ENCODE measurements at places on chromosomes 5 and 9. TPM values are rescaled to one million over a fixed set of nuclear protein-coding genes. Genes with fewer than 3 reads are reported as not detected.

CCDC183 gene
- total RNA-seq, result 2.3 TPM

CAST gene
- 374 TPM for total RNA-seq

SHC3 gene
- total RNA-seq, result not detected

RAB3C gene
- total RNA-seq, result not detected

NPR3 gene
- total RNA-seq, result 2.4 TPM

ANKRD34B gene
- total RNA-seq, result not detected

MYORG gene
- 0.64 TPM for total RNA-seq

ARHGEF28 gene
- total RNA-seq, result not detected

OLFML2A gene
- total RNA-seq, result not detected

DNA sequence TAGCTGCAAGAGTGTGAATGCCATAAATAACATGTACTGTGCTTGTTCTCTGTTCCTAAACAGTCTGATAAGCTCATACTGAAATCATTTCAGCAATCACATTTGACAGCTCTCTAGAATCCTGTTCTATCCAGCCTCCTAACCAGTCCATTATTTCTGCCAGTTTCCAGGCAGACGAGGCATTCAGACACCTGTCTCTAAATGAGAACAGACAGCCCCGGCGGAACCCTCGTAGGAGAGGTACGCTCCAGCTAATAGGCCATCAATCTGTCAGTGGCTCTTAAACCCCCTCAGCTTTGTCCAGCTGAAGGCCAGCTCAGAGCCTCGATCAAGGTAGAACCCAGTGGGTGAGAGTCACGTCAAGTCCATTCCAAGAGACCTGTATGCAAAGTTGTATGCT, 272.3 kb downstream of the GLIS3 start:
- no peaks in the 10 kb centered on the region for H3K27me3 ChIP-seq
- H3K36me3 ChIP-seq, result no peaks in the 10 kb centered on the region
- no peaks in the 10 kb centered on the region for H3K4me1 ChIP-seq

- H3K4me1 ChIP-seq, result no peaks in the 10 kb centered on the region
- no peaks in the 10 kb centered on the region for H3K27me3 ChIP-seq
- H3K36me3 ChIP-seq, result no peaks in the 10 kb centered on the region
- no peak overlapping the region for H3K27ac ChIP-seq
- no peak for DNase-seq
These were observed 22.4 kb upstream of the ASTN2 start for GRCh38 chr9:117437283-117437682.

- no peaks in the 10 kb centered on the region for H3K27me3 ChIP-seq
- no peak overlapping the region for H3K4me3 ChIP-seq
- no peak for DNase-seq
- no peak overlapping the region for H3K27ac ChIP-seq
These were observed 467.6 kb downstream of the KIF4B start for GRCh38 chr5:155481182-155481581.

DNA sequence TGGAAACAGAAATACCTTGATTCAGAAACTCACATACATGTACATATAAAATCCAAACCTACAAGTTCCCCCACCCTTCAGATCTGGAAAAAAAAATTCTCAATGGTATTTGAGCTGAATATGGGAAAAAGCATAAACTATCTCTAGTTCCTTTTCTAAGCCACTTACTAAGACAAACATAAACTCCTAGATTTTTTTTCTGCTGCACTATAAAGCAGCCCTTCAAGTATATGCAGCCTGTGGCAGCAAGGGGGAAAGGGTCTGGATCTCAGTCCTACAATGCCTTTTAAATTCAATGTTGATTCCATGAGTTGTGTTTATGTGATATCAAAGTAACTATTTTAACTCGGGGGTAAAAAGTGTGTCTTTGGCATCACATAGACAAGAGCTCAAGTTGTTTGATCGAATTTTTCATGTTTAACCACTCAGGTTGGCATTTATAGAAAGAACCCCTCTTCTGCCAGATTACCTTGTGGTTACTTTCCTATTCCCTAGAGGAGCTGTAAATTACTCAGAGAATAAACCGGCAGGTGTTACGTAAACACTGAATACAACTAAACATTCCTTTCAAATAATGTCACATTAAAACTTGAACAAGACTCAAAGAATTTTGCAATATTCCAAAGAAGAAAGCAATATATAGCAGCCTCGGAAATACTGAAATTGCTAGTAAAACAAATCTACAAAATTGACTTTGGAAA, 91.8 kb upstream of the FER start:
- no peak for DNase-seq
- H3K27me3 ChIP-seq, result no peaks in the 10 kb centered on the region
- H3K36me3 ChIP-seq, result no peaks in the 10 kb centered on the region

DNA sequence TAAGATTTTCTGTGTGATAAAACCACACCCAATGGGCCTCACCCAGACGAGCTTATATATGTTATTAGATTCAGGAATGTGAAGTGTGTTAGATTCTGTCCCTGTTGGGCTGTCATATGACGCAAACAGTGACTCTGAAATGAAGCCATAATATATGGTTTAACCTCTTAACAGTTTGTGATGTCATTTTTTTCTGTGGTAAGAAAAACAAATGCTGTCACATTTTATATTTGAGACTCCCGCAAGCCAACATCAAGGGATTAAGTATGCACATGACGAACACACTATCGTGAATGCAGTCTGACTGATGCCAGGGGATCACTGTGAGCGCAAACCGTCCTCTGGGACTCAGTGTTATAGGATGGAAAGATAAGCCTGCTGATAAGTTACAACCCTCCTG, 321.7 kb downstream of the SH3GL2 start:
- no peak for DNase-seq
- no peaks in the 10 kb centered on the region for H3K36me3 ChIP-seq
- H3K27ac ChIP-seq, result no peak overlapping the region
- H3K27me3 ChIP-seq, result no peaks in the 10 kb centered on the region

DNA sequence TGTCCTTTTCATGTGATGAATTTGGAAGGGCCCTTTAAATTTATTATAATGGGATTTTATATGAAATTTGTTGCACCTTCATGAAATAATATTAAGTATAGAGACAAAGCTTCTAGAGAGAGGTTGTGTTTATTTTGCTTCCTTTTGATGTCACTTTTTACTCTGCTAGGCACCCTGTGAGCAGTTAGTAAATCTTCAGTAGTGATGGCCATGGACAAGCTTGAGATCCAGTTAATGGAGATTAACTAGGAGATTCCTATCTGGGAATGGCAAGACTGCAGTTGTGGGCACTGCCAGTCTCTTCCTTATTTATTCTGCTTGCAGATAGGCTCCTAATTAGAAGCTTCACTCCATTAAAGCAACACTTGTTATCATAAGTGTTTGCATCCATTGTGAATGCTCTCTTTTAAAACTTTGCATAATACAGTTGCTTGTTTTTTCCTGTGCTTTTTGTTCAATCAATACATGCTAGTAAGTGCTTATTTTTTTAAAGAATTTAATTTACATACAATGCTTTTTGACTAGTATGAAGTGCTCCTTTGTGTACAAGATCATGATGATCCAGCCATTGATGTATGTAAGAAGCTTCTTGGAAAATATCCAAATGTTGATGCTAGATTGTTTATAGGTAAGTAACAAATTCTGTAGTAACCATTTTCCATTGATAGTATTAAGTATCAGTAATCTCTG, 25.9 kb downstream of the UGCG start:
- no peaks in the 10 kb centered on the region for H3K27me3 ChIP-seq
- no peak overlapping the region for H3K4me3 ChIP-seq

- peak overlapping the region; percentile 7 for H3K4me3 ChIP-seq
- no peak overlapping the region for H3K27ac ChIP-seq
- no peak for DNase-seq
- H3K36me3 ChIP-seq, result no peaks in the 10 kb centered on the region
- no peaks in the 10 kb centered on the region for H3K27me3 ChIP-seq
- peaks cover 10% of the 10 kb centered on the region for H3K4me1 ChIP-seq
These were observed 90.6 kb downstream of the NLN start for GRCh38 chr5:65812648-65813047.

- no peaks in the 10 kb centered on the region for H3K4me1 ChIP-seq
- no peak overlapping the region for H3K27ac ChIP-seq
- no peak for DNase-seq
- no peaks in the 10 kb centered on the region for H3K36me3 ChIP-seq
- H3K27me3 ChIP-seq, result no peaks in the 10 kb centered on the region
These were observed 168.8 kb downstream of the DROSHA start for GRCh38 chr5:31362931-31363568.
